ENCODE measurements at places on chromosomes 11 and 22.

DNA sequence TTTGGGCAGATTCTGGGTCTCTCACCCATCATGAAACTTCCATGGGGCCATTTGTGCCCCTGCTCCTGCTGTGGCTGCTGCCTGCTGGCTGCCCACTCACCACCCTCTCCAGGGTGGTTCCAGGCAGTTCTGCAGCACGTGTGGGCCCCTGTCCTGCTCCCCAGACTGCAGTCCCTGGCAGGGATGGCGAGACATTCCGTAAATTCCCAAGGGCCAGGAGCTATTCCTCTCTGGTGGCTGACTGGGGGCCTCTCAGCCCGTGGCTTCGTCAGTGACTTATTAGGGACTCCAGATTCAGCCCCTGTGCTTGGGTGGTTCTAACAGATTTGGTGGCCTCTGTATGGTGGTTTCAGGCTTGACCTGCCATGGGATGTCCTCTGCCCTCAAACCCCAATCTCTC is 3.9 kb upstream of the SLC22A8 start:
- DNase-seq, result no peak

DNA sequence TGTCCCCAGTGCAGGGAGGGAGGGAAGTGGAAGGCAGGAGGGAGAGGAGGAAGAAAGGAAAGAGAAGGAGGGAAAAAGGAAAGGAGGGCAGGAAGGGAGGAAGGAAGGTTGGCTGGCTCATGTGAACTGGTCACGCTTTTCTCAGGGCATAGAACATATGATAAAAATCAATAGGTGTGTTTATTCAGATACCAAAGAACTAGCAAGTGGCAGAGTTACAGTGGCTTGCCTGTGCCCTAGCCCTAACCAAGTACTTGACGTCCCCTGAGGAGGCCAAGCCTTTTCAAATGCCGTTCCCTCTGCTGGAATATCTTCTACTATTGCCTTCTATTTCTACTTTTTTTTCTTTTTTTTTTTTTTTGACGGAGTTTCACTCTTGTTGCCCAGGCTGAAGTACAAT is 33.5 kb downstream of the CHRDL2 start:
- DNase-seq, result no peak

GRCh38 chr11:12243911-12244550 is 133.3 kb upstream of the PARVA start:
- no peak for DNase-seq

DNA sequence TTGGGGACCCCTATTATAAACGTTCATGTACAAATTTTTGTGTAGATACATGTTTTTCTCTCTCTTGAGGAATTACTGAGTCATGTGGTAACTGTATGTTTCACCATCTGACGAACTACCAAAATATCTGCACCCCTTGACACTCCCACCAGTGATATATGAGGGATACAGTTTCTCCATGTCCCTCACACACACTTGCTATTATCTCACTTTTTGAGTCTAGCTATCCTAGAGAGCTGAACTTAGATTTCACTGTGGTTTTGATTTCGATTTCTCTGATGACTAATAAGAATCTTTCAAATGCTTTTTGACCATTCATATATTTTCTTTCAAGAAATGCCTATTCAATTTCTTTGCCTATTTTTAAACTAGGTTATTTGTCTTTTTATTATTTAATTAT is 200.2 kb downstream of the PGR start:
- no peak for DNase-seq

- DNase-seq, result no peak
Measured at GRCh38 chr11:37849706-37850105, 1251.7 kb upstream of the RAG2 start.

GRCh38 chr11:111766834-111767142 is 599 bp upstream of the PPP2R1B start:
- DNase-seq, result no peak

DNA sequence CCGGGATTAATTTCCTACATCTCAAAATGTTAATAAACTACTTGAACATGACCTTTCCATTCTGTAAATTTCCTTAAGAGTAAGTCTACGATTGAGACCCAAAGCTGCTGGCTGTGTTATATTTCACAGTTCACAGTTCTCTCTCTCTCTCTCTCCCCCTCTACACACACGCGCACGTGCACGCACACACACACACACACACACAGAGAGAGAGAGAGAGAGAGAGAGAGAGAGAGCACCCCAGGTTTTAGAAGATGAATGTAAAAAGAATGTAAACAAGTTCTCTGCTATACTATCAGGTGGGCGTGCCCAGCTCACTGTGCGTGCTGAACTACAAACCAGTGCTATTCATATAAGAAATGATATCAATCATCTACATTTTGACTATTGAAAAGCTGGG is 3.3 kb downstream of the BDNF start:
- DNase-seq, result no peak

GRCh38 chr11:32920570-32920969 is 28.0 kb downstream of the QSER1 start:
- DNase-seq, result no peak

DNA sequence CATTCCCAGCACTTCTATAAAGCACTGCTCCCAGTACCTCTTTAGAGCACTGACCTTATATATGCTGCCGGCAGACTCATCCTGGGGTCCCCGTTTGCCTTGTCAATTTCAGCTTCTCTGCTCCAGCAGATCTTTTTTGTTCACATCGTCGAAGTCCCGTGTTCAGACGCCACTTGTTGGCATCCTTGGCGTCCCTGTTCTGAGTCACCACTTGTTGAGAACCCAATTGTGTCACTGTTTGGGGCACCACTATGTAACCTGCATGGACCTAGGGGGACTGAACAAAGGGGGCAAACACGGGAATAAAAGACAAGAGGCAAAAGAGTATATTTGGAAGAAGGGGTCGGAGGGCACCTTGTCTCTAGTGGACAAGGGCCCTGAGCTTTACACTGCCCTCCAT is 25.5 kb downstream of the OR10A6 start:
- no peak for DNase-seq

All from 8988T (cell line).